Lung (tissue), 17 donors: ENCODE measurements at places on chromosomes 13 and 19. TPM values are rescaled to one million over a fixed set of nuclear protein-coding genes. Genes with fewer than 3 reads are reported as not detected.

- peak; percentile 53 for DNase-seq
Measured at GRCh38 chr19:480016-480855, 16.1 kb upstream of the MADCAM1 start.

PALM3 gene
- 14.3 TPM for total RNA-seq

GRCh38 chr19:14155371-14155770 lies 19.0 kb upstream of the ASF1B start:
- DNase-seq: no peak

ZNF253 gene
- total RNA-seq: 6.1 TPM

DNA sequence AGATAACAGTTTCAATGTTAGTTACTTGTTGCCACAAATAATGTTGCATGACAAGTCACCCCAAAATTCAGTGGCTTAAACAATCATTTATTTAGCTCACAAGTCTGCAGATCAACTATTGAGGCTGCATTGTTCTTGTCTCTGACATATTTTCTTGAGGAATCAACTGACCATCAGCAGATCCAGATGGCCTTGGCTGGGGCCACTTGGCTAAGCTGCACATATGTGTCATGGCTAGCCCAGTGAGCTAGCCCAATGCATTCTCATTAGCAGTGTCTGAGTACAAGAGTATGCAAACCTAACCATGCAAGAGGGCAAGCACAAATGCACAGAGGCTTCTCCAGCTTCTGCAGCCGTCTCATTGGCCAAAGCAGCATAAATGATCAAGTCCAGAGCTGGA lies 180.4 kb downstream of the DNAJC15 start:
- no peak for DNase-seq

- DNase-seq: no peak
Measured at GRCh38 chr13:25741796-25742195, 310.0 kb downstream of the SHISA2 start.

DNA sequence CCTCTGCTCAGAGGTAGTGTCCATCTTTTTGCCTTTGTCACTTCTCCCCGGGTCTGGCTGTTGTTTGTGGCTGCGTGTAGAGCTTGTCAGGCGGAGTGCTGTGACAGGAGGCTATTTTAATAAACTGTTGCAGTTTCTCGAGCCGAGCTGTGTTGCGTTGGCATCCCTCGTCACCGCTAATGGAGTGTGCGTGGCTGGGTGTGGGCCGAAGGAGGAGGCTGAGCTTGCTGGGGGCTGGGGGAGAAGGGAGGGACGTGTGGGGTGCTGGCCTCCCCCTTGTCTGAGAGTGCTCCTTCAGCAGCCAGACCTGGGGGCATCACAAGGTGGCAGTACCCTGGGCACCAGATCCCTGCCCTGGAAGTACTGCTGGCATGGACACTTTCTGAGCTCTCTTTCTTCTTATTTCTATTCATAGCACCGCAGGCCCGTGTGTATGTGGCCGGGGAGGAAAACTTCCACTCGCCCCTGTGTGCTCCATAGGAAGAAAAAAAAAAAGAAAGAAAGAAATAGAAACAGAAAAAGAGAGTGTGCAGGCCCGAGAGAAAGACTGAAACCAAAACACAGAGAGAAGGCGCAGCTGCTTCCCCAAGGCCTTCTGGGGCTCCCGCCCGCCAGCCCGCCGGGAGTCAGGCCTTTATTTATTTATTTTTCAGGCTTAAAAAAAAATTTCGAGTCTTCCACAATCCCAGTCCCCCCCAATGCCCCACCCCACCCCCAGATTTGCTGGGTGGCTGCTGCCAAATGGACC lies 27.0 kb downstream of the NFIX start:
- DNase-seq: peak; percentile 67

- DNase-seq: no peak
Measured at GRCh38 chr19:49858088-49858985, 7.4 kb downstream of the PTOV1 start.

AP2S1 gene
- total RNA-seq: 190 TPM

GRCh38 chr19:6056282-6056741 lies 54.0 kb downstream of the RFX2 start:
- DNase-seq: no peak

GRCh38 chr13:73365681-73366080 lies 306.9 kb downstream of the KLF5 start:
- DNase-seq: peak; percentile 1

DNA sequence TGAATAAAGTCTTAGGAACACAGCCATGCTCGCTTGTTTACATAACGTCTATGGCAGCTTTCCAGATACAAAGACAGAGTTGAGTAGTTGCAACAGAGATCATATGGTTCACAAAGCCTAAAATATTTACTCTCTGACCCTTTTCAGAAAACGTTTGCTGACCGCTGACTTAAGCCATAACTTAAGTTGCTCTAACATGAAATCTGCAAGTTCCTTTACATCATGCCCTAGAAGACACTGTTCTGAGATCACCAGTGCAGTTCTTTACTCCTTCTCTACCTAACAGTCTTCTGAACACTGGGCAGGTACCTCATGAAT lies 166.4 kb downstream of the DCLK1 start:
- DNase-seq: peak; percentile 88

ZNF628 gene
- 2.0 TPM for total RNA-seq

GRCh38 chr19:679418-680286 lies 3.5 kb downstream of the FSTL3 start:
- peak; percentile 85 for DNase-seq

TNFSF13B gene
- 32.9 TPM for total RNA-seq

DNA sequence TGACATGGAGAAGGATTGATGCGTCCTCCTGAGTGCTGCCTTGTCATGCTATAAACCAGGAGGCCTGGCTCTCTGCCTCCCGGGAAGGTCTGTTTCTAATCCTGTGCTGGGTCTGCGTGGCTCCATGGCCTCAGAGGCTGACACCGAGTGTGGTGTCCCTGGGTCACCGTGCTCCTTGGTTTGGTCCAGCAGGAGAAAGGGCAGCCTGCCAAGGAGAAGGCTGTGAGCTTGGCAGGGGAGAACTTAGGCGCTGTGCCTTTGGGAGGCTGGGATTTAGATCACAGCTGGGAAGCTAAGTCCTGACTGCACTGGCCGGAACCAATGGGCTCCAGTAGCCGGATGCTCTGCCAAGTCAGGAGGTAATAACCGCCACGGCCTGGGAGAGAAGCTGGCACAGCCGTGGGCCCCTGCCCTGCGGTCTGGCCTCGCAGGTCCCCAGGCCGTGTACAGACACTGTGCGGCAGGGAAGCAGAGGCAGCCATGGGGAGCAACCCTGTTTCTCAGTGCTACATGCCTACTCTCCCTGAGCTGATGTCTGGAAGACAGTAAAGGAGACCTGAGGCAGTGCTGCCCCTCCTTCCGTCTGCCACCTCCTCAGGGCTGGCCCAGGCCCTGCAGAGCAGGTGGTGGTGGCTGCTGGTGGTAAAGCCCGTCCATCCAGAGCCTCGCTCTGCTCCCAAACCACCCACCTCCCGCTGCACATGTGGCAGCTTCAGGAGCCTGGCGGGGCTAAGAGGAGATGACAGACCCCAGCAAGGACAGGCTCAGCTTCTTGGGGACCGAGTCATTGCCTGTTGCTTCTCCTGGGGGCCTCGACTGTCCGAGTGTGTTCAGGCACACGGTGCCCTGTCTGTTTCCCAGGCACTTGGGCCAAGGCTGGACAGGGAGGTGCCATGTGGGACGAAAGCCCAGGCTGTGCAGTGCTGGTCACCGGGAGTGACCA lies 44.9 kb downstream of the C13orf46 start:
- peak; percentile 90 for DNase-seq

DNA sequence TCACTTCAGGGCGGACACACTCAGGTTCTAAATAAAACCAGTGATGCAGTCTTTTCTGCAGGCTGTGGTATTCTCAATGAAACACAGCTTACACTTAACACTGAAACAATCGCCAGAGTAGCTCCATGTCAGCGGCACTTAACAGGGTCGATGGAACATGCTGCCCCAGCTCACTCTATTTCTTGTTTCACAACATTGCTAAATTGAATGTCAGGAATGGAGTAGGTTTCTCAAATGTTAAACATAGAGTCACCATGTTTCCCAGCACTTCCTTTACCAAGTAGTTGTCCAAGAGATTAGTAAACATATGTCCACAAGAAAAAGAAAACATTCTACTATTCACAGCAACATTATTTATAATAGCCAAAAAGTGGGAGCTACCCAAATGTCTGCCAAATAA lies 306.9 kb downstream of the SLITRK6 start:
- peak; percentile 79 for DNase-seq
